ENCODE measurements at places on chromosomes 12 and 14. TPM values are rescaled to one million over a fixed set of nuclear protein-coding genes. Genes with fewer than 3 reads are reported as not detected.

DNA sequence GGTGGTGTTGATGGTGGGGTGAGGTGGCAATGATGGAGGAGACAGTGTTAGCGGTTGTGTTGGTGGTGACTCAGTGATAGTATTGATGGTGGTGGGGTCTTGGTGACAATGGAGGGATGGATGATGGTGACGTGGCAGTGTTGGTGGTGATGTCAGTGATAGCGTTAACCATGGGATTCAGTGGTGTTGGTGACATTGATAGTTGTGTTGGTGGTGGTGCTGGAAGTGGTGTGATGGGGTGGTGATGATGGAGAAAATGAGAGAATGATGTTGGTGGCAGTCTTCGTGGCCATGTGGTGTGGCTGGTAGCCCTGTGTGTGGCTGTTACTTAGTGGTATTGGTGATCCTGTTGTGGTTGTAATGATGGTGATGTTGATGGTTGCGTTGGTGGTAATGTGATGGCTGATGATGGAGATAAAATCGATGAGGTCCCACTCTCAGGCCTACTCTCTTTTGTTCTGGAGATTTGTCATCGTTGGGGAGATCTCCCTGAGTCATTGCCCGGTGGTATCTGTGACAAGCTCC lies 2.6 kb downstream of the DTX1 start:
- peak; percentile 2 for DNase-seq

DNA sequence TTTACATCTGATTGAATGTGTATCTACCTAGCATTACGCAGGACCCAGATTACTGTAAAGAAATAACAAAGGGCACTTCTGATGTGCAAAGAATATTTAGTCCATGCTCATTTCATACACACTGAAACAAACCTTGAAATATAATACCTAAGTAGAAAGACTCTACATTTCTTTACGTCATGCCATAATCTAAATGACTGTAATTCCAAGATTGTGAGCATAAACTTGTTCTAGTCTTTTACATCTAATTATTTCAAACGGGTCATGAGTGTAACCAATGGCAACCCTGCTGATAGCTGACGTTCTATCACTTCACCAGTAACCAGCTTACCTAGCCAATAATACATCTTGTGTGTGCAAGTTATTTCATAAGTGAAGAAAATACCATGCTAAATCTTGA lies 433.8 kb downstream of the PRKD1 start:
- DNase-seq, result no peak

GRCh38 chr14:63510538-63510937 lies 32.6 kb downstream of the PPP2R5E start:
- DNase-seq, result no peak

DNA sequence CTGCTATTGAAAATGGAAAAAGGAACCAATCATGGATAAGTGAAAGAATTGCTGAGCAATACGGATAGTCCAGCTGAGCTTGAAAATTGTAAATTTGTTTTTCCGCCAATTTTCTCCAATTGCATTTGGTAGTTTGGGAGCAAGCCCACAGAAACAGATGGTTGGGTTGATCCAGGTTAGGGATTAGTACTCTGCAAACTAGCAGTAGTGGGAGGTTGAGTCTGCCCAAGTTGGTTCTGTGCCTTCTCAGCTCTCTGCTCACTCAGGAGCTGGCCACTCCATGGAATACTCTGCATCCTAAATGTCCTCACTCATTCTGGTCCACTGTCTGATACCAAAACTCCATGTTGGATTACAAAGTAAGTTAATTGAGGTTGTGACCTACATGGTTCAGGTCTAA lies 361.1 kb upstream of the ATP2B1 start:
- no peak for DNase-seq

- no peak for DNase-seq
These were observed 39.2 kb downstream of the ZFP36L1 start for GRCh38 chr14:68753690-68754089.

- no peak for DNase-seq
These were observed 53.1 kb upstream of the NAP1L1 start for GRCh38 chr12:76137606-76138005.

DNA sequence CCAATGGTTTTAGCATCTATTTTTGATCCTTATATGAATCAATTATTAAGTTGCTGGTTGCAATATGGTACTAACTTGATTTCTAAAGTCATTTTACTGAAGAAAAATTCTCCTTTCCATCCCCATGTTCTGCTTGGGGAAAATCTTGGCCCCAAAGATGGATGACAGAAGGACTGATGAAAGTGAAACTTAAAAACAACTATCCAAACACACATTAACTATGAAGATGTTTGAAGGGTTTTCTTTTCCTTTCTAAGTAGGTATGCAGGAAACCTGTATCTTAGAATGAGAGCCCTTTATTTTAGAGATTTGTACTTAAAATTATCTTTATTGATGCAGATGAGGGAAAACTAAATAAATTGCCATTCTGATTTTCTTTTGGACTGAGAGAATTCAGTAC lies 5.9 kb downstream of the C12orf71 start:
- DNase-seq, result no peak

DNA sequence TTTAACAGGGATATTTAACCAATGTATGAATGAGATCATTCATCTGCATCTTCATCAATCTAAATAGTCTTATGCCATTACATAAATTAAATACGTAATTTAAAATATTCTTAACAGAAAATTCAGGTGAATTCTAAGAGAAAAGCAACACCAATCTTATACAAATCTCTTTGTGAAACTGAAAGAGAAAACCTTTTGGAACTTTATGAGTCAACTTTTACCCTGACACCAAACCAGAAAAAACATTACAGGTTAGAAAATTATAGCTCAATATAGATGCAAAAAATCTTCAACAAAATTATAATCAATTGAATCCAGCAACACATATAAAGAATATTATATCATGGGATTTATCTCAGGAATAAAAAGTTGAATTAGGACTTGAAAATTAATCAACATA lies 3.4 kb downstream of the GLIPR1L1 start:
- no peak for DNase-seq

DNA sequence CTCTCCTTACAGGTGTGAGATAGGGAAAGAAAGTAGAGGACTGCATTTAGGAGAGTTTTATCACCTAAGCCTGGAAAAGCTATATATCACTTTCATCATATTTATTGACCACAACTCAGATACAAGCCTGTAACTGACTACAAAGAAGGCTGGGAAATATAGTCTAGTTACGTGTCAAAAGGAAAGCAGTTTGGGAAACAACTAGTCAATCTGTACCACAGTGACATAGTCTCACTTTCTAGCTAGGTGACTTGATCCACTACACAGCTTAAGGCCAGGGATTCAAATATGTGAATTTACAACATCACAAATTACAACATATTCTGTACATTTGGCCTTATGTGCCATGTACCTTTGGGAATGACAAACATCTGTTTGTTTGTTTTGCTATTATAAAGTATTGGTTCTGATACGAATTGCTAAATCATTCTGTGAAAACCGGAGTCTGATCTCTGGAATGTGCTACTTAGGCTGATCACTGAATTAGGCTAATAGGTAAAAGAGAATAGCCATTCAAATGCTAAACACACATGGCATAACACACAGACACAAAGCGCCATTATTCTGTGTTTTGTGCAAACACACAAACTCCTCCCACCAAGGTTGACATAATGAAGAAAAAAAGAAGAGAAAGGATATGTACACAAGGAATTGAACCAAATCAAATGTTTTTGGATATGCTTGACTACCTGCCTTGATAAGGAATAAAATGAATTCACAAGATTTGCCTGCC lies 279.8 kb downstream of the DUSP6 start:
- no peak for DNase-seq

DNA sequence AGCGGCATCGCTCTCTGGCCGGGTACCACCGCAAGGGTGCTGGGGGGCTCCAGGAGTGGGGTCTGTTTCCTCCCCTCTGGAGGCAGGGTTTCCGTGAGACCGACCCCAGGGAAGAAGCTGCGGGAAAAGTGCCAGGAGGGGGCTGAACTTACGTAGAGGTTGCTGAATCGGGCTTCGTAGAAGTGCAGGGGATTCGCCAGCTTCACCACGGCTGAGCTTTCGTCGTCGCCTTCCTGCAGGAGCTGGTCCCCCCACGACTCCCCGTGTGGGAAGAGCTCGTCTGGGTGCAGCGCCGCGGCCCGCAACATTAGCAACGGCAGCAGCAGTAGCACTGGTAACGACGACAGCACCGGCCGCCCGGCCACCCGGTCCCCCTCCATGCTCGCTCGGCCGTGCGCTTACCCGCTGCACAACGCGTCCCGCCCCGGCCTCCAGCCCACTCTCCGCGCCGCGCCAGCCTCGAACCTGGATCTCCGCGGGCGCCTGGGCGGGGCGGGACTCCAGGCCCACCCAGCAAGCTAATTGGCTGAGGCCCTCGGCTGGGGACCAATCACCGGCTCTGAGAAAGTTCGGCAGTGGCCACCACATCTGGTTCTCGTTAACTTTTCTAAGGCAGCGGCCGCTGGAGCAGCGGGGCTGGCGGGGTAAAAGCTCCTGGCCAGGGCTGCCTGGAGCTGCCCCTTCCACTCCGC lies at the start of gene NID2:
Gene NID2 (minus strand): TSS at position 445 of the 692 bp plus-strand sequence. CDS start 65 bp downstream, at position 380.
- peak; percentile 95 for DNase-seq

DNA sequence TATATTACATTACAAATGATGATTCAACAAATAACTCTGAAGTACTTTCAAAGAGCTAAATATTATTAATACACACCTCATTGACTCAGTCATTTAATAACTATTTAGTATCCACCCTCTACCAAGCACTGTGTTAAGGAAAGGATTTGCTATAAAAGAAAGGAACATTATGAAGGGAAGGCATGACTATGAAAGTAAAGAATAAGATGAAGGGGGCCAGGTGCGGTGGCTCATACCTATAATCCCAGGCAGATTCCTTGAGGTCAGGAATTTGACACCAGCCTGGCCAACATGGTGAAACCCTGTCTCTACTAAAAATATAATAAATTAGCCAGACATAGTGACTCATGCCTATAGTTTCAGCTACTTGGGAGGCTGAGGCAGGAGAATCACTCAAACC lies 107.9 kb downstream of the PLCZ1 start:
- no peak for DNase-seq

DNA sequence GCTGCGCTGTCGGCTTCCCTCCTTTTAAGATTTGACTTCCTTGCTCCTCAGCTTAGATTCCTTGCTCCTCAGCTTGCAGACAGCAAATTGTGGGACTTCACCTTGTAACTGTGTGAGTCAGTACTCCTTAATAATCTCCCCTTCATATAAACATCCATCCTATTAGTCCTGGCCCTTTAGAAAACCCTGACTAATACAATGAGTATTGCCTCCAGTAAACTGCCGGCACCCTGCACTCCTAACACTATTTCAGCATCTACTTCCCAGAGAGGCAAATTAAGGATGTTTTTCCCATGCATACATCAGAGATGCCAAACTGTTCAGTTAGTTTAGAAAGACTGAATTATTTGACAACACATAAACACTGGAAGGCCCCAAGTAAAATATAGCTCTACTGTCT lies 611.3 kb upstream of the TMEM132C start:
- DNase-seq, result no peak

DNA sequence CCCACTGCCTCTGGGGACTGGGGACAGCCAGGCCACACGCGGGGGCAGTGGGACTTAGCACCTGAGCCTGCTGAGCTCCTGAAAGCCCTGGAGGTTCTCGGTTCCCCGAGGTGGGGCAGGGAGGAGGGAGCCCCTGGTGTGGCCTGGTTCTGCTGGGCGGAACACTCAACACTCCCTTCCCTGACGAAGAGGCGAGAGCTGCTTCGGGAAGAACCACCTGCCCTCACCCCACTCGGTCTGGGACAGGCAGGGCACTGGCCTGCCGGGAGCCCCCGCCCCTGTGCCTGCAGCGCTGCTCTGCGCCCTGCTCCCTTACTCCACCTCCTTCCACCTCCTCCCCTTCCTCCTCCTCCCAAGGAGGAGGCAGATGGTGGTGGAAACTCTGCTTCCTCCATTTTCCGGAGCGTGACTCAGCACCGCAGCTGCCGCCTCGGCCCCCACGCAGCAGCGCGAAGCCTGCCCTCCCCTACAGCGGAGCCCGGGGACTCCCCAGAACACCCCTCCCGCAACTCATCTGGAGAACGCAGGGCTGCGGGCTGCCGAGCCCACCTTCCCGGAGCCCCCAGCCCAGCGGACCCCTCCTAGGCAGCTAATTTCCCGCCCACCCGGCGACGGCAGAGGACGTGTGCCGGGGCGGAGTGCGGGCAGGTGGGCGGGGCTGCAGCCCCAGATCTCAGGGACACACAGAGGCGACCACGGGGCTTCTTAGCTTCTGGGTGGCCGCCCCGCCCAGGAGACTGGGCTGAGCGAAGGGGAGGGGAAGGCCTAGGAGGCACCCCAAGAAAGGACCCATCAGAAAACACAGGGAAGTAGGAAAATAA lies 11.7 kb upstream of the INF2 start:
- no peak for DNase-seq

DNA sequence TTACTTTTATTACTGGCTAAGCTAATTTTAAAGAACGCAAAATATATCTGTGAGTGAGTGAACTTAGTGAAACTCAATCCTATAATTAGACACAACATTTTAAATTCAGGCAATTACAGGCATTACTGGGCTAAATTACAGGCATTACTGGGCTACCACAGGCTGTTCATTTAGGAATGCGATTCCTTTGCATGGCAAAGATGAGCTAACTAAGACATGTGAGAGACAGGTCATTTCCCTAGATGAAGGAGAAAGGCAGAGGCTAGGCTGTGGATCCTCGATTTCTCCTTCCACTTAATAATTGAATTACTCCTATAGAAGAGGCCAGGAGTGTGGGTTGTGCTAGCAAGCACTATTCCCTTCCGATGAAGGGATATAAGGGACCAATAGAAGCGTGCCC lies 429.4 kb upstream of the LMO3 start:
- DNase-seq, result no peak

DNA sequence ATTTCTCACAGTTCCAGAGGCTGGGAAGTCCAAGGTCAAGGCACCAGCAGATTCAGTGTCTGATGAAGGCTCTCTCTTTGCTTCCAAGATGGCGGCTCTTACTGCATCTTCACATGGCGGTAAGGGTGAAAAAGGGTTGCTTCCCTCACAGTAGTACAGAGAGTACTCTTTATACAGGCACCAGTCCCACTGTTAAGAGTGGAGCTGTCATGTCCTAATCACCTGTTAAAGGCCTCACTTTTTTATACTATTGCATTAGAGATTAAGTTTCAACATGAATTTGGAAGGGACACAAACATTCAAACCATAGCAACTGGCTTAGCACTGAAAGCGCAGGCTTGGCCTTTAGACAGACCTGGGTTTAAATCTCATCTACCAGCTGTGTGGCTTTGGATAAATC lies 50.0 kb upstream of the TCL1A start:
- DNase-seq, result no peak

Gene EFS
- total RNA-seq, result 29.6 TPM

Gene FAM181A
- total RNA-seq, result not detected

Gene OTUB2
- total RNA-seq, result 0.99 TPM

Gene KRT4
- 0.90 TPM for total RNA-seq

Gene ACSS3
- total RNA-seq, result 1.9 TPM

Gene LRP1
- 463 TPM for total RNA-seq

Gene NT5DC3
- total RNA-seq, result 26.2 TPM

Gene STXBP6
- 11.5 TPM for total RNA-seq

Gene SDR9C7
- not detected for total RNA-seq

Gene ERC1
- 102 TPM for total RNA-seq

Gene GPRC5D
- not detected for total RNA-seq

Gene TMPRSS12
- total RNA-seq, result not detected

Data from chondrocyte (in vitro differentiated cells).